Activated CD8-positive, alpha-beta T cell treated with anti-CD3 and anti-CD28 coated beads, Interleukin-2, amount 10 ng/mL, durations not matched to agents 7 days and 5 days (primary cell): ENCODE measurements at places on chromosomes 13 and 19. TPM values are rescaled to one million over a fixed set of nuclear protein-coding genes. Genes with fewer than 3 reads are reported as not detected.

- H3K27ac ChIP-seq = no peak overlapping the region
- peaks cover 8% of the 10 kb centered on the region for H3K27me3 ChIP-seq
- H3K4me3 ChIP-seq = no peak overlapping the region
- H3K36me3 ChIP-seq = no peaks in the 10 kb centered on the region
These were observed 40.8 kb downstream of the TEX29 start for GRCh38 chr13:111361046-111361872.

Gene RTBDN
- total RNA-seq = not detected

Gene CGB2
- total RNA-seq = not detected

Gene BCL3
- total RNA-seq = 25.1 TPM

Gene GNG7
- 0.13 TPM for total RNA-seq
